ENCODE measurements at places on chromosomes 4 and X. TPM values are rescaled to one million over a fixed set of nuclear protein-coding genes. Genes with fewer than 3 reads are reported as not detected.

DNA sequence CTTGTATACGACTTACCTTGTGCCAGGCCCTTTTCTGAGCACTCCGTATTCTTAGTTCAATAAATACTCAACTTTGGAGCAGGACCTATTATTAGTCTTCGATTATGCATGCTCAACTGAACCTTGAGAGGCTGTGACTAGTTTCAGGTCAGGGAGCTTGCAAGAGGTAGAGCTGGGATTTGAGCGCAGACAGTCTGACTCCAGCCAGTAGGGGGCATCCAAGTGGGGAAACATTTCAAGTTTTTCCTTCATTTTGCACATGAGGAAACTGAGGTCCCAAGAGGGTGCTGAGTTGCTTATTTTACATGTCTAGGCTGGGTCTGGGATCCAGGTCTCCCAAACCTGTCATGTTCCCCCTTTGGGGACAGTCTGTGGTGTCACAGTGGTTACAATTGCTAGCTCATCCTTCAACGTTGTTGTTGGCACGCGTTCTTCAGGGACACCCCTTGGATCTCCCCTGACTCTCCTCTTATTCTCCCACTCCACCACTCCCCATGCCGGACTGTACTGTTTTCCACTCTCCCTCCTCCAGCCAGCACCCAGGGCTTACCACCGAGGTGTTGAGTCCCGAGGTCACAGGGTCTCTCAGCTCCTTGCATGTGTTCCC is 6.7 kb upstream of the PRICKLE3 start:
- H3K36me3 ChIP-seq = no peaks in the 10 kb centered on the region
- no peaks in the 10 kb centered on the region for H3K27me3 ChIP-seq
- 0 out of 2 replicates have a peak overlapping the region, but pooled peaks have one; percentile 81 for H3K4me3 ChIP-seq
- H3K4me1 ChIP-seq = peaks cover 12% of the 10 kb centered on the region

DNA sequence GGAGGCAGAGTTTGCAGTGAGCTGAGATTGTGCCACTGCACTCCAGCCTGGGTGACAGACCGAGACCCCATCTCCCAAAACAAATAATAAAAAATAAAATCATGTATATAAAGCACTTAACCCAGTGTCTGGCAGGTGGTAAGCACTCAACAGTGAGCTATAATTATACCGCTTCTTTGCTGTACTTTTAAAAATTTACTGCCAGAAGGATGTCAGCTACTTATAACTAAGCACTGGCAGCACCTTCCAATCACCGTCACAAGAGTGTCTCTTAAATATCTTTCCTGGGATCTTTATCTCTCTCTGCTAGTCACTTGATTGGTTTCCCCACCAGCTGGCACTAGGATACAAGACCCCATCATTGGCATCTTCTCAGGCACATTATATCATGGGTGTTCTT is 53.9 kb upstream of the DAPP1 start:
- H3K27me3 ChIP-seq = no peaks in the 10 kb centered on the region
- no peak overlapping the region for H3K4me3 ChIP-seq
- no peak overlapping the region for H3K27ac ChIP-seq
- peaks cover 29% of the 10 kb centered on the region for H3K4me1 ChIP-seq

- H3K4me1 ChIP-seq = no peaks in the 10 kb centered on the region
- H3K36me3 ChIP-seq = no peaks in the 10 kb centered on the region
- H3K27me3 ChIP-seq = no peaks in the 10 kb centered on the region
- no peak overlapping the region for H3K4me3 ChIP-seq
- DNase-seq = no peak
- H3K27ac ChIP-seq = no peak overlapping the region
These were observed 928.1 kb downstream of the FAT4 start for GRCh38 chr4:126242679-126243390.

YY2 gene
- total RNA-seq = 0.60 TPM

GRCh38 chr4:75490155-75490554 is 24.0 kb downstream of the RCHY1 start:
- DNase-seq = no peak
- no peak overlapping the region for H3K27ac ChIP-seq
- no peak overlapping the region for H3K4me3 ChIP-seq
- no peaks in the 10 kb centered on the region for H3K27me3 ChIP-seq
- no peaks in the 10 kb centered on the region for H3K4me1 ChIP-seq

- H3K4me1 ChIP-seq = no peaks in the 10 kb centered on the region
- no peak for DNase-seq
- no peaks in the 10 kb centered on the region for H3K36me3 ChIP-seq
- no peak overlapping the region for H3K4me3 ChIP-seq
- H3K27me3 ChIP-seq = no peaks in the 10 kb centered on the region
These were observed 18.6 kb downstream of the PSMD10 start for GRCh38 chrX:108072746-108073145.

DNA sequence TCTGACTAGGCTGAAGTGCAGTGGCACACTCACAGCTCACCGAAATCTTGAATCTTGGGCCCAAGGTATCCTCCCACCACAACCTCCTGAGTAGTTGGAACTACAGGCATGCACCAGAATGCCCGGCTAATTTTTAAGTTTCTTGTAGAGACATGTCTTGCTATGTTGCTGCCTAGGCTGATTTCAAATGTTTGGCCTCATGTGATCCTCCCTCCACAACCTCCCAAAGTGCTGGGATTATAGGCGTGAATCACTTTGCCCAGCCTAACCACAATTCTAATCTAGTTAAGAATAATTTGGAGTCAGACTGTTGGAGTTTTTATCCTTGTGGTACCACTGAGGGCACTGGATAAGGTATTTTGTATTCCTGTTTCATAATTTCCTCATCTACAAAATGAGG is 317.5 kb upstream of the AGA start:
- no peaks in the 10 kb centered on the region for H3K36me3 ChIP-seq
- no peak overlapping the region for H3K27ac ChIP-seq
- no peak for DNase-seq
- H3K27me3 ChIP-seq = no peaks in the 10 kb centered on the region
- H3K4me3 ChIP-seq = no peak overlapping the region
- H3K4me1 ChIP-seq = no peaks in the 10 kb centered on the region

- peaks cover 31% of the 10 kb centered on the region for H3K4me1 ChIP-seq
- peak; percentile 71 for DNase-seq
- H3K27me3 ChIP-seq = no peaks in the 10 kb centered on the region
- H3K27ac ChIP-seq = peak overlapping the region; percentile 77
- peaks cover 24% of the 10 kb centered on the region for H3K36me3 ChIP-seq
These were observed 102.6 kb upstream of the PRKX start for GRCh38 chrX:3815896-3816664.

DGKQ gene
- 5.8 TPM for total RNA-seq

- DNase-seq = no peak
- no peaks in the 10 kb centered on the region for H3K4me1 ChIP-seq
- no peak overlapping the region for H3K4me3 ChIP-seq
- H3K27ac ChIP-seq = no peak overlapping the region
These were observed 2.0 kb upstream of the FGB start for GRCh38 chr4:154560824-154561231.

HPSE gene
- 0.11 TPM for total RNA-seq

YIPF7 gene
- not detected for total RNA-seq

GRCh38 chrX:108159028-108159670 is 67.6 kb downstream of the ATG4A start:
- no peak overlapping the region for H3K27ac ChIP-seq
- H3K27me3 ChIP-seq = no peaks in the 10 kb centered on the region
- H3K4me1 ChIP-seq = no peaks in the 10 kb centered on the region
- no peak overlapping the region for H3K4me3 ChIP-seq
- no peaks in the 10 kb centered on the region for H3K36me3 ChIP-seq
- DNase-seq = no peak

- no peaks in the 10 kb centered on the region for H3K36me3 ChIP-seq
- H3K4me1 ChIP-seq = no peaks in the 10 kb centered on the region
- DNase-seq = no peak
- H3K27ac ChIP-seq = no peak overlapping the region
These were observed 15.6 kb downstream of the TRIML1 start for GRCh38 chr4:188154668-188155405.

DNA sequence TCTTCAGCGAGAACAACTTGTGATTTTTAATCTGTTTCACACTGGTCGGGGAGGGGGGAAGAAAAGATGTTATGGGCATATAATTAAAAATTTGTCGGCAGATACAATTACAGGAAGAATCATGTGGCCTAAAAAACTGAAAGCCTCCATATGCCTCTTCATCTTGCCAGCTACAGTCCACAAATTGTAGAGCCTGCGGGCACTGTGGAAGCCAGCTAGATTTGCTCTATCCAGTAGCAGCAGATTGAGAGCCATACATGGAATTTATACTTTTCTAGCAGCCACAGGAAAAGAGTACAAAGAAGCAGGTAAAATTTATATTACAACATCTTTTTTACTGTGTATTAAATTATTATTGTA is 147.3 kb downstream of the TBL1X start:
- no peaks in the 10 kb centered on the region for H3K4me1 ChIP-seq
- H3K27me3 ChIP-seq = no peaks in the 10 kb centered on the region
- DNase-seq = no peak
- no peaks in the 10 kb centered on the region for H3K36me3 ChIP-seq
- H3K4me3 ChIP-seq = no peak overlapping the region
- no peak overlapping the region for H3K27ac ChIP-seq

NR3C2 gene
- total RNA-seq = 1.6 TPM

DNA sequence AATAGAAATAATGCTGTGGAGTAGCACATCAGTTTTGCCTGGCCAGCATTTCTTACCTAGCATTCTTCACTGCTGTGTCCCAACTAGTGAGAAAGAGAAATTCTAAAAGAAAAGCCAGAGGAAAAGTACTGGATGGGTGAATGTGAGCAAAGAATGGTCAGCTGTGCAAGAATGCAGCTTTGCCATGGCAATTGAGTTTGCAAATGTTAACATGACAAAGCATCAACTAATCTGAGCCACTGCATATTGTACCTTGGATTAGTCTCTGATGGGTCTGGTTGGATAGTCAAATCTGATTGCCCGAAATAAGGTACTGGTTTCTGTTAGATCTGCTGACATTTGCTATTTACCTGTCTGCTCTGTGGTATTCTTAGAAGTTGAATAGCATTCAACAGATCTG is 38.7 kb downstream of the ADD1 start:
- H3K27ac ChIP-seq = no peak overlapping the region
- H3K27me3 ChIP-seq = no peaks in the 10 kb centered on the region
- H3K4me1 ChIP-seq = peaks cover 5% of the 10 kb centered on the region
- no peak for DNase-seq
- no peak overlapping the region for H3K4me3 ChIP-seq

TLR10 gene
- total RNA-seq = 48.5 TPM

DNA sequence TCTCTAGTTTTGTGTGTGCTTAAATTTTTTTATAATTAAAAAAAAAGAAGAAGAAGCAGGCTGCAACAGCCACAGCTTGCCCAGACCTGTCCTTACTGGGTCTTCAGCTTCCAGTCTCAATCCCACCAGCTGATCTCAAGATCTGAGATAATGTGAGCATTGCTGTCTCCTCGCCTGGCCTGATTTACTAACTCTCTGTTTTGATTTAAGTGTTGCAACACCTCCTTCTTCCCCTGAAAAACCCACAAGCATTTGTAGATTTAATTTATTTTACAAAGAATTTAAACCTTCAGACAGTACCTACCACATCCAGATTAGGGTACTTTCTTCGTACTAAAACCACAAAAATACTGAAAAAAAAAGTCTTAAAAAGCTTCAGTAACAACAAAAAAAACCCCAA is 38.0 kb downstream of the FAM241A start:
- H3K36me3 ChIP-seq = no peaks in the 10 kb centered on the region
- H3K4me3 ChIP-seq = no peak overlapping the region
- no peak for DNase-seq

DNA sequence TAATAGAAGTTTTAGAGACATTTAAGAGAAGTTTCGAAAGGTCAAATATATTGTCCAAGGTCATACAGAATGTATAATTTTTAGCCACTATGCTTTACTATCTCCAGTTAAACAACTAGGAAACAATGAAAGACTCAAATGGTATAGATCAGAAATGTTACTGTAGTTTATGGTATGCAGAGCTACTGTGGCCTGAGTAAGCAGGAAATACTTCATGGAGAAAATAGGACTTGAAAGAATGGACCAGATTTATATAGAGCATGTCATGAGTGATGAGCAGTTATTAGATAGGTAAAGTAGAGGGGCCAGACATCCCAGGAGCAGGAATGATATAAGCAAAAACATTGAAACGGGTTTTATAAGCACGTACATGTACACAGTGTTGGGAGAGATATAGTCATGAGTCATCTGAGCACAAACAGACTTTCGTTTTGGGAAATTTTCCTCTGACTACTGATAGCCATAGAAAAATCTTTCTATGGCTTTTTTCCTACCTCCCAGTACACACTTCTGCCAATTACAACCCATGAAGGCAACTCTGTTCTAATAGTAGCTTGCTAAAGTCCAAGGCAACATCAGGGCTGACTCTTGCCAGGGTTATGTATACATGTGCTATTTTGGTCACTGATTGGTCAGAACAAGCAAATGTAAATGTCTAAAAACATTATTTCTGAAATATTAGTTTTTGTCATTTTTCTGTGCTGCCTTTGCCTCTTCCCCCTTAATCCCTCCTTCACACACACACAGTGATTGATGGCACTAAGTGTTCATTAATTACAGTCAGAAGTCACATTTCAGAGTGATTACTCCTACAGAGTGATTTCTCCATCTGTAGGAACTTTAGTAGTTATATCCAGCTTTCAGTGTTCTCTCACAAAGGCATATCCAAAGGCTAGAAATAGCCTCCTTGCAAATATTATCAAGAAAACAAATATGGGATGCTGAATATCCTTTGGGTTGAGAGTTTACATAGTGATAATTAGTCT is 198.7 kb downstream of the ENOX2 start:
- H3K4me3 ChIP-seq = no peak overlapping the region
- no peaks in the 10 kb centered on the region for H3K27me3 ChIP-seq
- H3K36me3 ChIP-seq = no peaks in the 10 kb centered on the region
- no peaks in the 10 kb centered on the region for H3K4me1 ChIP-seq
- H3K27ac ChIP-seq = no peak overlapping the region
- DNase-seq = no peak

- no peak for DNase-seq
- H3K27ac ChIP-seq = no peak overlapping the region
- H3K36me3 ChIP-seq = no peaks in the 10 kb centered on the region
- H3K4me3 ChIP-seq = no peak overlapping the region
- 0 out of 2 replicates have a peak, but pooled peaks cover 3% of the 10 kb centered on the region for H3K27me3 ChIP-seq
These were observed 148.7 kb upstream of the KIT start for GRCh38 chr4:54509057-54509456.

DAPP1 gene
- 49.1 TPM for total RNA-seq

ADGRG2 gene
- total RNA-seq = not detected

DNA sequence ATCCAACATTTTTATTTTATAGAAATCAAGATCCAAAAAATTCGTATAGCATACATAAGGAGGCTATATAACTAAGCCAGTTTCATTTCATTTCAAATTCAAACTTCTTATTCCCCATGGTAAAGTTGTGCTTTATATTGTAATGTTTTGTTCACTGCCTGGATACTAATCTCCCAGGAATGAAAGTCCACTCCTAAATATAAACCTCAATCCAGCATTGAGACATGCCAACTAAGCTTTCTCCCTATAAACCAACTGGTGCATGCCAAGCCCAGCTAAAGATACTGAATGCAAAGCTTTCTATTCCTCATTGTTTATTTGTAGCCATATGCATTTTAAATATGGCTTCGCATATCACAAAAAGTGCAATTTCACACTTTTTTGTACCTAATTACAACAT is 63.8 kb upstream of the INPP4B start:
- H3K27ac ChIP-seq = no peak overlapping the region
- H3K4me3 ChIP-seq = no peak overlapping the region
- H3K27me3 ChIP-seq = no peaks in the 10 kb centered on the region
- no peaks in the 10 kb centered on the region for H3K36me3 ChIP-seq

Data from Karpas-422 (cell line).